RKO (cell line): ENCODE measurements at places on chromosomes 1 and 21.
A peak's percentile ranks its signal among the peaks of the same experiment; 100 is the strongest.

DNA sequence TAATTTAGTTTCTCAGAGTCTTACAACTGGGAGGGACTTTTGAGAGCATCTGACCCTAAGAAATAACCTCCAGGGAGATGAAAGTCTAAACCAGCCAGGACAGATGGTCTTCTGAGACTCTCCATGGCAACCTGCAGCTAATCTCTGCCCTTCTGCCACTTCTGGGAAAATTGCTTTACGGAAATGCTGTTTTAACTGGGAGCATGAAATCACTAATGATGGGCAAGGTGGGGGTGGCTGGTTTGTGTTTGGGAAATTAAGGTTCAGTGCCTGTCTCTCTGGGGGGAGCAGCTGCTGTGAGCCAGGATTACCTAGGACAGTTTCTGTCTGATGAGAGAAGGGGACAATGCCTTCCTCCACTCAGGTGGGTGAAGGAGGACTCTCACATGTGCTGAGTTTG is 33.2 kb downstream of the ROR1 start:
- no peak for DNase-seq

- DNase-seq: no peak
Measured at GRCh38 chr1:208135354-208135753, 108.8 kb downstream of the PLXNA2 start.

- DNase-seq: no peak
Measured at GRCh38 chr1:17097147-17097546, 22.1 kb downstream of the PADI2 start.

GRCh38 chr1:233667741-233668140 is 53.8 kb downstream of the KCNK1 start:
- no peak for DNase-seq

DNA sequence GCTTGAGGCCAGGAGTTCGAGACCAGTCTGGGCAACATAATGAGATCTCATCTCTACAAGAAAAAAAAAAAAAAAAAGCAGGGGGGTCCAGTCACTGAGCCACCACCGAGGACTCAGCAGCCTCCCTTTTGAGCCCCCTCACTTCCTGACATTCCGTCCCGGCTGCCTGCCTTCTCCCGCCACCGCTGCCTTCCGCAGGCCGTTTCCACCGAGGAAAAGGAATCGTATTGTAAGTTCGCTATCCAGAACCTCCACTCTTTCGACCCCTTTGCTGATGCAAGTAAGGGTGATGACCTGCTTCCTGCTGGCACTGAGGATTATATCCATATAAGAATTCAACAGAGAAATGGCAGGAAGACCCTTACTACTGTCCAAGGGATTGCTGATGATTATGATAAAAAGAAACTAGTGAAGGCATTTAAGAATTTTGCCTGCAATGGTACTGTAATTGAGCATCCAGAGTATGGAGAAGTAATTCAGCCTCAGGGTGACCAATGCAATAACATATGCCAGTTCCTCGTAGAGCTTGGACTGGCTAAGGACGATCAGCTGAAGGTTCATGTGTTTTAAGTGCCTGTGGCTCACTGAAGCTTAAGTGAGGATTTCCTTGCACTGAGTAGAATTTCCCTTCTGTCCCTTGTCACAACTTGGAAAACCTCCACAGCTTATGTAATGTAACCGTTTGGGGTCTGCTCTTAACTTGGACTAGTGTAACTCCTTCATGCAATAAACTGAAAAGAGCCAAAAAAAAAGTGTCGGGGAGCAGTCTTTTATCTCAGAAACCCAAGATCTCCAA is 55.6 kb downstream of the GLUL start:
- DNase-seq: no peak

DNA sequence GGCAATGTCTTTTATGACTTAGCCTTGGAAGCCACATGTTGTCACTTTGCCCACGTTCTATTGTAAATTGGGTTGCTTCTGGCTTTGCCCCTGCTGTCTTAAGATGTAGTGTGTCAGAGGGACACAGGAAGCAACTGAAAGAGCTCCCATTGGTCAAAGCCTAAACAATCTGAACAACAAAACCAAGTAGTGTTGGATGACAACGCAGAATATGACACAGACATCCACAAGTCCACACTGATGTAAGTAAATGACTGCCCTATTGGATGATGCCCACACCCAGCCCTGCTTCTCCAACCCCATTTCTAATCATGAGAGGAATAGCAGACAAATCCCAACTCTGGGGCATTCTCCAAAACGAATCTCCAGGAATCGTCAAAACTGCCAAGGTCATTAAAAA is 50.7 kb downstream of the ELF3 start:
- DNase-seq: peak; percentile 15

DNA sequence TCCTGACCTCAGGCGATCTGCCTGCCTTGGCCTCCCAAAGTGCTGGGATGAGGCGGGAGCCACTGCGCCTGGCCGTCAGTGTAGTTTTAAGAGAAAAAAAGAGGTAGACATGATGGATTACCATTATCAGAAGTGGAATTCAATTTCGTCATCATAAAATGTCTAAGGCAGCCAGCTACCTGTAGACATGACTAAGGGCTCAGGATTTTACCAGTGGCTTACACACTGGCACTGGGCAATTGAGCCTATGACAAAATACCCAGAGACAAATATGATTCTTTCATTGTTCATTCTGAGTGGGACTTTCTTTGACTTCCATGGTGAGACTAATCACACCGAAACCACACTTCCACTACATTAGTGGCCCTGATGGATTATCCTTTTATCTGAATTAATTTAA is 181.5 kb downstream of the GABPA start:
- DNase-seq: no peak

GRCh38 chr1:10721381-10722321 is 74.8 kb downstream of the CASZ1 start:
- no peak for DNase-seq

- no peak for DNase-seq
Measured at GRCh38 chr1:246506367-246506673, 759 bp downstream of the SMYD3 start.

DNA sequence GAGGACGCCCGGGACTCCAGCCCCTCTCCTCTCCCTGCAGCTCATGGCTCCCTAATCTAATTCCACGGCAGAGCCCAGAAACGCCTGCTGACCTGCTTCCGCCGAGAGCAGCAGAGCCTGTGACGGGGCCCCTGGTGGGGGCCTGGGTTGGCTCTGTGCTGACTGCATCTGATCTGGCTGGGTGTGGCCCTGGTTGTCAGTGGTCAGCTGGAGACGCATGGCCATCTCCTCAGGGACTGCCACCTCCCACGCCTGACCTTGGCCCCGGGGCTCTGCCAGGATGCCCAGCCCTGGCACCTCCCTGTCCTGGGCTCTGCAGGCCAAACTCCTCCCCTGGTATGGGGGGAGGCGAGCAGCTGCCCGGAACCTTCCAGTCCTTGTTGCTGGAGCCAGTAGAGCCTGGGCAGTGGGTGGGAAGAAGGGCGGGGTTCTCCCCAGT is 1.1 kb upstream of the PLCH2 start:
- no peak for DNase-seq

- no peak for DNase-seq
Measured at GRCh38 chr1:58401991-58402390, 144.5 kb downstream of the OMA1 start.

- DNase-seq: no peak
Measured at GRCh38 chr1:1037366-1038327, 17.7 kb downstream of the AGRN start.

DNA sequence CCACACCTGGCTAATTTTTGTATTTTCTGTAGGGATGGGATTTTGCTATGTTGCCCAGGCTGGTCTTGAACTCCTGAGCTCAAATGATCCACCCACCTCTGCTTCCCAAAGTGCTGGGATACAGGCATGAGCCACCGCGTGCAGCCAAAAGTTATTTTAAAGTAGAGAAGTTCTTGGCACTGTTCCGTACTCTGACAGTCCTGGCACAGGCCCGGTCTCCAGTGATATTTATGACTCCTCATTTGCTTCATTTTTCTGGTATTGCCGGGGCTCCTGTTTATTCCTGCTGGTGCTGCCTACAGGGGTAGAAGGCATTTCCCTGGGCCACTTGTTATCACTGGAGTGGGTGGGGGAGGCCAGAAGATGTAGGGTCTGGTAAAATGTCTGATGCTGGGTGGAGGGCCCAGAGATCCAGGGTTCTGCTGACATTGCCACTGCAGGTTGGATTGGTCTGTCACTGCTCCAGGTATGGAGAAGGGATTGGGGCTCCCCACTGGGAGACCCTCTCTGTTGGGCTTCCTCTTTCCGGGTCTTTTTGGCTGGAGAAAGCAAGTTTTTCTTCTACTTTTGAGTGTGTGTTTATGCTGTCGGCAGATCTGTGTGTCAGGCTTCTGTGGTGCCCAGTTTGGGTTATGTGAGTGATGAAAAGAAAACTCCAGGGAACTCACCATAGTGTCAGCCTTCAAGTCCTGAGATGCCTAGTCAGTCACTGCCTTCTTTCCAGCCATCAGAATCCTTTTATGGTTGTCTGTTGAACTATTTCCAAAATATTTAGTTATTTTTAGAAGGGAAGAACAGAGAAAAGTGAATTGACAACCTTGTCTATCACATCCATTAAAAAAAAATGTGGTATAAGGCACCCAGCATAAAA is 4.5 kb downstream of the MROH7 start:
- no peak for DNase-seq

- DNase-seq: no peak
Measured at GRCh38 chr1:27086026-27086425, 68.9 kb downstream of the SLC9A1 start.
